ENCODE measurements at places on chromosomes 3 and 15.

- no peak for DNase-seq
Observed at GRCh38 chr3:159252274-159252673, 450.4 kb downstream of the MFSD1 start.

DNA sequence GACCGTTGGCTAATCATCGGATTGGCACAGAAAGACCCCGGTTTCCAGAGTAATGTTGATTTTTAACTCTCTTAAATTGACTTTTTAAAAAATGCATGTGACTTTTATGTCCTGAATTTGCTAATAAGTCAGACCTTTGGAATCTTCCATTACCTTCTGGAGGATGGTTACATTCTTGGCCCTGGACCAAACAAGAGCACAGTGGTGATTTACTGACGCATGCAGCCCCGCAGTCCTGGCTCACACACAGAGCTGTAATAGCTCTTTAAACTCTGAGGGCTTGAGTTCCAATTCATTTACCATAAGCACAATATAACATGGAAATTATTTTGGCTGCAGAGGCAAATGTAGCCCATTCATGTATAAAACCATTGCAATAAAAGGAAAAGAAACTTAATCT lies 25.1 kb downstream of the SOX14 start:
- no peak for DNase-seq

GRCh38 chr3:41711651-41712050 lies 250.3 kb downstream of the ULK4 start:
- DNase-seq = no peak

DNA sequence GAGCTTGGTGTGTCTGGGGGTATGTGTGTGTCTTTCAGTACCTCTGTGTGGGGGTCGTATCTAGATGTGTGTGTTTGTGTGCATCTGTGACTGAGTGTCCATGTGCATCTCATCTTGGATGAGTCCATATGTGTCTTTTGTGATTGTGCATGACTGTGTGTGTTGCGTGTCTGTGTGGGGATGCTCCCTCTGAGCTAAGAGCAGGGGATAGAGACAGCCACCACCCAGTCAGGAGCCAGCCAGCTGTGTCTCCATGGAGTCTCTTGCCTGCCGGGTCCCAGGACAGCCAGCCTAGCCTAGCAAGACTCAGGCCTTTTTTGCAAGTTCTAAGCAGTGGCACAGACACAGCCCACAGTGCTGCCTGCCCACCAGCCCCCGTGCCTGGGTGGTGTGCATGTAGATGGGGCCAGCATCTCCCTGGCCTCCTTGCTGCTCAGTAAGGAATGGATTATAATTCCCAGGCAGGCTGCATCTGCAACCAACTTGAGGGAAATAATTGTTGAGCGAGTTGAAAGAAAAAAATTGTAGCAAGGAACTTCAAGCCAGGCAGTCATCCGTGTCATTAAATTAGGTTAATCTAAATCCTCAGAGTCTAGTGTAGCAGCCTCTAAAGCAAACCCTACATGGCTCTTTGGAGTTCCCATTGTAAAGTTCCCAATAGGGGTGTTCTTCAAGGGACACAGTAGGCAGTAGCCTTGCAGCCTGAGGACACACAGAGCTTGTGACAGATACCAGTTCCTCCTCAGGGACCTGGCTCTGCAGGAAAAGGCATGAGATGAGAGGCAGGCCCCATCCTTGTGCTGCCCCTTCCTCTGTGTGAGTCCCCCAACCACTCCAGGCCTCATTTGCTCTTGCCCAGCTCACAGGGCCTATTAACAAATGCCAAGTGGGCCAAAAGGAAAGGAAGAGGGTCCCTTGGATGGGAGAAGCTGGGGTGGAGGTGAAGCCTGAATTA lies 35.9 kb upstream of the MRPS22 start:
- no peak for DNase-seq

DNA sequence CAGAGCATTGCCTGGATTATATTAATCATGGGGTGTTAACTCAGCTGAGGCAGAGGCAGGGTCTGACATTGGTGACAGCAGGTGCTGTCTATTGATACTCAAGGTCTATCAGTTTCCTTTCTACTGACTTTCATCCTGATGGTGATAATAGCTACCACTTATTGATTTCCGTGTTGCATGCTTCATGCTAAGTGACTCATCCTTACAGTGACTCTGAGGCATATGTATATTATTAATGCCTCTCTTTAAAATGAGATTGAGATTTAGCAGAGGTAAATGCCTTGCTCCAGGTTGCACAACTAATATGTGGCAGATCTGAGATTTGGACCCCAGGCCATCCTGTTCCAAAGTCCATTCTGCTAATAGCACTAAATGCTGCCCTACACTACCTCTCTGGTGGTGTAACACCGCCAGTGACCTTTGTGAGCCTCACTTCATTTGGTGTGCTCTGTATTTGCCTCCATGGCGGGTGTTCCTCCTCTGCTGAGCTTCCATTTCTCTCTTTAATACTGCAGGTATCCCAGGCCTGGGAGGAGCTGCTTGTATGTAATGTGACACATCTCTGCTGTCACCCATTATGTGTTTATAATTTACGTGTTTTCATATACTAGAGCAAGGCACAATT lies 50.4 kb downstream of the GPR171 start:
- DNase-seq = no peak

DNA sequence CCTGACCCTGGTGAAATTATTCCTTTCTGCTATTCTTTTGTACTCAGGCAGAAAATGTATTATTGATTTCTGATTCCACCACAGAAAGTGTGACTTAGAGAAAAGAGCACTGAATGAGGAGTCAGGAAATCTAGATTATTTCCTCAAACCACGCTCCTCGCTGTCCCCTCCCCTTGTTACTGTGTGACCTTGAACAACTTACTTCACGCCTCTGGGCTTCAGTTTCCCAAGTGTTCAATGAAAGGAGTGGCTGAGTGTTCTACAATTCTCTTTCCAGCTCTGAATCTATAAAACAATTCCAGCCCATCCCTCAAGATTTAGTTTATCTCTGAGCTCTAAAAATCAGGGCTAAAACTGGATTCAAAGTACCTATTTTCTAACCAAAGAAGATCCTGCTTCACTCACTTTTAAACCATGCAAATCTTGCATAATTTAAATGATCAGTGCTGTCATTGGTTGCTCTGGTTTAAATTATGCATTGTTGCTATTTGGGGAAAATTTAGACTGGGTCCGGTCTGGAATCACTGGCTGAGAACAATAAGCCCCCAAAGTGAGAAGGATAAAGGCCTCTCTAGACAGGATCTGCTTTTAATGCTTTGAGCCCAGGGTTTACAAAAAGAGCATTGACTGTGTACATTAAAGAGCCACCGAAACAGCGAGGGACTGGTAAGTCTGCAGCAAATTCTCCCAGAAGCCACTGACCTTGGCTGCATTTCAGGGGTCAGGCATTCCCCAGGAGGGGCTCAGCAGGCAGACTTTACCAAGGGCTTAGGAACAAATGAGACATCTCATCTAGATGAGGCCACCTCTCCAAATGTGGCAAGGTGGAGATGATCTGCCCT lies 3.2 kb downstream of the TNIK start:
- no peak for DNase-seq

DNA sequence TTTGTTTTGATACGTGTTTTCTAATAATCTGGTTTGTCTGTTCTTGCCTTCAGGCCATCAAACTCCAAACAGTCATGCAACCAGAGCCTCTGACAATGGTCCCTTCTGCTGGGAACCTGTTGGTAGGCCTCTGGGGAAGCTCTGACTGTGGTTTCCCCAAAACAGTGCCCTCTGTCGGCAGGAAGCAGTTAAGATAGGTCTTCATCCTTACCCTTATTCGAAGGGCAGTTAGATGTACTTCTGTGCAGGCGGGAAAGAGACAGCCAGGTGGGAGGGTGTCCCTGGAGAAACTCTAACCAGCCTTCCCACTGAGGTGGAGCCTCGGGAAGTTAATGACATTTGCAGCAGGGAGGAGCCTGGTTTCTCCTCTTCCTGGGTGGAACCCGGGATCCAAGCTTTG lies 81.6 kb upstream of the CHMP2B start:
- DNase-seq = peak; percentile 17

DNA sequence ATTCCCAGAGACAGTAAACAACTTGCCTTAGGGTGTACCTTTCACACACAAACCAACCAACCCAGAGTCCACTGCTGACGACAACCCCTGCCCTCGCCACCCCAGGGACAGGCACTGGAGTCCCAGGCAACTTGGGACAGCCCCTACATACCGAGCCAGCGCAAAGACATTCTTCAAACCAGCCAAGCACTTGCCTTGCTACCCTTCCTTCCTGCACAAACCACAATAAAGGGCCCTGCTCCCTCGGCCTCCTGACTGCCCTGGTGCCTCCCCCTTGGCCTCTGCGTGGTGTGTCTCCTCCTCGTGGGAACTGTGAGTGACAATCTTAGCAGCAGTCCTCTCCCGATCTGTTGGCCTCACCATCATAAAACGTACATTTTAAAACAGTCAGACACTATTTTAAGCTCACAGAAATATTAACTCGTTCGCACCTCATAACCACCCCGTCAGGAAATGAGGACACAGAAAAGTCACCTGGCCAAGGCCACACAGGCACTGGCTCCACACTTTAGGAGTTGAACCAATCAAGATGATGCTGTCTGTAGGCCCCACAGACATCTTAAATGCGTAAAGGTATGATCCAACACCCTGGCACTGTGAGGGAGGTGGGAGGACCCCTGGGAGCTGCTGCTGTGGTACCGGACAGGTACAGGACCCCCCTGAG lies 113.8 kb downstream of the ADCY5 start:
- DNase-seq = peak; percentile 53

Measured in DND-41 (cell line).